ENCODE measurements at places on chromosomes 11 and 22. TPM values are rescaled to one million over a fixed set of nuclear protein-coding genes. Genes with fewer than 3 reads are reported as not detected.

DNA sequence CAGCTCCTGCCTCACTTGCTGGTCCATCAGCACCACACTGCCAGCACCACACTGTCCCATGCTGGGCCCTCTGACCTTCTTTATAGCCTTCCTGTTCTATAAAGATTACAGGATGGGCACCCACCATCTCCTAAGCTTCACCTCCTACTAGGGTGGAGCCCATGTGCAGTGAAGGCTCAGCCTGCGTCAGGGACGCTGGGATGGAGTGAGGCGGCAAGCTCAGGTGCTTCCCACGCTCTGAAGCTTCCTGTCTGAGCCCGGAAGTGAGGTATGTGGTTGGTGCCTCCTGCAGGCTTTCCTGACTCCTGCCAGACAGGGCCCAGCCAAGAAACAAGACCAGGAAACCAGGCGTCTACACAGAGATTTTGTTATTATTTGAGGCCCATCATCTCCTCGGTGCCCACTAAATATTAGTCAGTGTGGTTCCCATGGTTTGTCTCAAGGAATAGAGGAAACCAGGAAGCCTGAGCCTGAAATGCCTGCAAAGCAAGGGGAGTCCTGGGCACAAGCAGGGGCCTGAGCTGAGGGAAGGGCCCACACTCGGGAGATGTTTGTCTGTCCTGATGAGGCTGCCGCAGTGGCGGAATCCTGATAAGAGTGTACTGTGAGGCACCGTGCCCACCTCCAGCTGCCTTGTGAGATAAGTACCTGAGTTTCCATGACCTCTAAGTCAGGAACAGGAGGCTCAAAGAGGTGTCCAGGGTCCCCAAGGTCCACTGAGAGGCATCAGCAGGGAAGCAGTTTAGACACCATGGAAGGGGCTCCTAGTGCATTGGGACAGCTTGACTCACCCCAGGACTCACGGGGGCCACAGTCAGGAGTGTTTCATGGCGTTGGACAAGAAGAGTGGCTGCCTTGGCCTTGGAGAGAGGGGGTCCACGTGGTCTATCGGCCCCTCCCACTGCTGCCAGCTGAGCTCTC, 22.0 kb downstream of the RSPH14 start:
- no peak for DNase-seq

Gene HMOX1
- total RNA-seq: 49.8 TPM

- no peak for DNase-seq
Observed at GRCh38 chr11:64928957-64929356, 4.5 kb downstream of the PPP2R5B start.

Gene UCP3
- total RNA-seq: 0.07 TPM

- DNase-seq: no peak
Observed at GRCh38 chr11:65279741-65280440, 18.1 kb downstream of the POLA2 start.

GRCh38 chr11:44949160-44950030, 1.3 kb downstream of the TP53I11 start:
- DNase-seq: no peak

Gene ASPHD2
- total RNA-seq: 0.77 TPM

DNA sequence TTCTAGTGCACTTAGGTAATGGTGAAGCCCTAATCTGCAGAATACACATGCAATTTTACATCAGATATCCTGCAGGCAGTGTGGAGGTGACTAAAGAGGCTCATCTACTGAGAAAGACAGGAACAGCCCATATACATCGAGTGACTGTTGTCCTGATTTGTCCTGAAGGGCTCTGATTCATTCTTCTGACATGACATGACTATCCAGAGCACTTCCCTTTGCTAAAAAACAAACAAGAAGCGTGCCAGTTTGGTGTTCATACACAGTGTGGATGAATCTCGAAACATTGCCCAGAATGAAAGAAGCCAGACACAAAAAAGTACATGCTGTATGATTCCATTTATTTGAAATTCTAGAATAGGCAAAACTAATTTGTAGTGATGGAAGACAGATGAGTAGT, 48.0 kb upstream of the AMPD3 start:
- peak; percentile 32 for DNase-seq

Gene KCNK4
- not detected for total RNA-seq

Gene TRPC6
- 9.6 TPM for total RNA-seq

GRCh38 chr11:57335023-57335342, 709 bp downstream of the SSRP1 start:
- no peak for DNase-seq

- no peak for DNase-seq
Observed at GRCh38 chr11:2709429-2709828, 9.6 kb upstream of the KCNQ1OT1 start.

DNA sequence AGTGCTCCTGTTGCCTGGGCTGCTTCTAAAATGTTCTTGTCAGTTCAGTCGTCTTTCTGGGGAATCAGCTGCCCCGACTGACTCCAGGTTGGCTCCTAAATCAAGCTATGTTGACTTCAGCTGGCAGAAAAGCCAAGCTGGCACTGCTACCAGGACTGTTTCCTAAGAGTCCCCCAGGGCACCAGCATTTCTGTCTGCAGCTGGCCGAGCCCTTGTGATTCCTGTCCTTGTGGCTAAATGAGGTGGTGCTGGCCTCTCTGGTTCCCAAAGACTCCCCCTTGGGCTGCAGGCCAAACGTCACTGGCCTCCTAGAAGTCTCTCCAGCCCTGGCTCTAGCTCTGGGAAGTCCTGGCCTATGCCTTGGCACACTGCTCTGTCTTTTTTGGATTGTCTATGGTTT, 31.1 kb downstream of the GRAMD1B start:
- DNase-seq: no peak

GRCh38 chr11:129828301-129828836, 12.7 kb downstream of the TMEM45B start:
- DNase-seq: no peak

Gene OR4D5
- not detected for total RNA-seq

DNA sequence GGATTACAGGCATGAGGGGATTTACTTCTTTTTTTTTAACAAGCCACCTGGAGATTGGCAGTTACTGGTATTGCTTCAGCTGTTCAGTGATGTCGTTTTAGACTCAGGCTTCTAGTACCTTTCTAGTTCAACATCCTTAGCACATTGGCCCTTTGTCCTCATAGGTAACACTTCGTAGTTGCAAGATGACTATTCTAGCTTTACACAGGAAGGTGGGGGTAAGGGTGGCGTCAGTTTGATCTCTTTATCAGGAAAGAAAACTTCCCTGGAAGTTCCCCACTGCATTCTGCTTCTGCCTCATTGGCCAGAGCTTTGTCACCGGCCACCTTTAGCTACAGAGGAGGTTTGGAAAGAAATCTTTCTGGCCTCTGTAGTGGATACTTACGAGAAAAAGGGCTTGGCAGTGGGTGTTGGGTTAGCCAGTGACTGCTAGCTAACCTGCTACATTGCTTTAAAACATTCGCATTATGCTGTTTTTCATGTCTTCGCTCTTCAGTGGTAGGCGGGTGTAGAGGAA, 40.7 kb downstream of the SFI1 start:
- DNase-seq: no peak

DNA sequence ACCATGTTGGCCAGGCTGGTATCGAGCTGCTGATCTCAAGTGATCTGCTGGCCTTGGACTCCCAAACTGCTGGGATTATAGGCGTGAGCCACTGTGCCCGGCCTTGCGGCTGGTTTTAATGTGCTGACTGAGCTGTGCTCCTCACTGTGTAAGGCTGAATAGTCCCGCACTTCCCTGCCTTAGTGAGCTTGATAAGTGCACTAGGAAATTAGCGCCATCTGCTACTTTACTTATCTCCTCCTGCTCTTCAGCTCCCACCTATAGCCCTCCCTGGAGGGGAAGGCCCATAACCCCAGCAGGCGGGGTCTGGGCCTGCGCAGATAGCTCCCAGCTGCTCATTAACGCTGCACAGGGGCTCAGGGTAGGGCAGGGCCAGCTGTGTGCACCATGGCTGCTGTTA, 49.4 kb downstream of the CLMP start:
- no peak for DNase-seq

DNA sequence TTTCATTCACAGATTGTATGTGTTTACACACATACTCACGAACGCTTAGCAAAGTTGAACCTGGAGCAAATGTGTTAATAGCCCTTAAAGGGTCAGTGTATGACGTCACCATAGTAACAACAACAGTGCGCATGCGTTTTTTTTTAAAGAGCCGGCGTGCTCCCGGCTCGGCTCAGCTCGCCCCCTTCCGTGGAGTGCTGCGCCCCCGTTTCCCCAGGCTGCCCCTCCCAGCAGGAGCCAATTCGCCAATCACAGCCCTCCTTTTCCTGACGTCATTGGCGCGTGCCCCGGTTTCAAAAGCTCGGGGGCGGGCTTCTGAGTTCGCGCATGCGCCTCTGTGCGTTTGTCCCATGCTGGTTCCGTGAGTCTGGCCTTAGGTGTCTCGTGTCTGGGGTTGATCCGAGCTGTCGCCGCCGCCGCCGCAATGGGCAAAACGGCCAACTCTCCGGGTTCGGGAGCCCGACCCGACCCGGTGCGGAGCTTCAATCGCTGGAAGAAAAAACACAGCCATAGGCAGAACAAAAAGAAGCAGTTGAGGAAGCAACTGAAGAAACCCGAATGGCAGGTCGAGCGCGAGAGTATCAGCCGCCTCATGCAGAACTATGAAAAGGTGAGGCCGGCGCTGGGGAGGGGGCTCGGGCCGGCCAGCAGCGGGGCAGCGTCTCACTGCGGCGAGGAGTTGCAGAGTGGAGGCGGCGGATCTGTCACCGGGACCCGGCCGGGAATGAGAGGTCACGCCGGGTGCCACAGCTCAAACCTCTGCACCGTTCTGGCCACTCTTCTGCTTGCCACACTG, at the start of gene DDX10:
Gene DDX10, plus strand, starts transcription at position 340 of the 796 bp plus-strand sequence. Its CDS starts 85 bp downstream, at position 425.
- peak; percentile 96 for DNase-seq

Gene RAB39A
- not detected for total RNA-seq

- DNase-seq: peak; percentile 43
Observed at GRCh38 chr22:30920407-30920806, 48.2 kb downstream of the MORC2 start.

Gene MOV10L1
- total RNA-seq: 0.07 TPM

GRCh38 chr11:76568139-76568538, 102.4 kb downstream of the LRRC32 start:
- no peak for DNase-seq

Gene MS4A6E
- total RNA-seq: not detected

DNA sequence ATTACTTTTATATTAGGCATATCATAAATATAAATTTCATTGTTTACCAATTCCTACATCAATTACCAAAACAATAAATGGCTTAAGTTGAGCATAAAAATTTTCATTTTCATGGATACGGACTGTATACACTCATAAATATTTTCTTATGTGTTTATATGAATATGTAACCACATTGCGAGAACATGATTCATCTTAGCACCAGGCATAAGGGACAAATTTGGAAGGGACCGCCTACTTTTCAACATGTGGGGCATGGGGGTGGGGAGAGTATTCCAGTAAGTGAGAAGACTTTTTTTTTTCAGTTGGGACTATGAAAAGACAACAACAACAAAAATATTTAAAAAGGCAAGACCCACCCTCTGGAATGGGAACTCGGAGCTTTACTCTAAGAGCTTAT, 296.1 kb downstream of the RAB38 start:
- DNase-seq: no peak

DNA sequence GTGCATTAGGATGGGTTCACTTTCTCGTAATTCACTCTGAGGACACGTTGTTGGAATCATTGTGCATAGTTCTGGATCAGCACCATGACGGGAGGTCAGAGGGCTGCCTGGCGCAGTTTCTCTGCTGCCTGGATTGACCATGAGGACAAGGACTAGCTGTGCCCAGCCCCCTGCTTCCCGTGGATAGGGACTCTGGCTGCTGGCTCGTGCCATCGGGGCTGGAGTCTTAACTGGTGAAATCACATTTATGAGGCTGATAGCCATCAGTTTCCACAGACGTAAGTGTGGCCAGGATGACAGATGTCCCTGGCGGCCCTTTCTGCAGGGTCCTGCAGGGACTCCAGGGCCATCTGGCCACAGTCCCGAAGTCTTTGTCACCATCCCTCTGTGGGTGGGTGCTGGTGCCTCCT, 24.1 kb upstream of the GRAMD4 start:
- no peak for DNase-seq

DNA sequence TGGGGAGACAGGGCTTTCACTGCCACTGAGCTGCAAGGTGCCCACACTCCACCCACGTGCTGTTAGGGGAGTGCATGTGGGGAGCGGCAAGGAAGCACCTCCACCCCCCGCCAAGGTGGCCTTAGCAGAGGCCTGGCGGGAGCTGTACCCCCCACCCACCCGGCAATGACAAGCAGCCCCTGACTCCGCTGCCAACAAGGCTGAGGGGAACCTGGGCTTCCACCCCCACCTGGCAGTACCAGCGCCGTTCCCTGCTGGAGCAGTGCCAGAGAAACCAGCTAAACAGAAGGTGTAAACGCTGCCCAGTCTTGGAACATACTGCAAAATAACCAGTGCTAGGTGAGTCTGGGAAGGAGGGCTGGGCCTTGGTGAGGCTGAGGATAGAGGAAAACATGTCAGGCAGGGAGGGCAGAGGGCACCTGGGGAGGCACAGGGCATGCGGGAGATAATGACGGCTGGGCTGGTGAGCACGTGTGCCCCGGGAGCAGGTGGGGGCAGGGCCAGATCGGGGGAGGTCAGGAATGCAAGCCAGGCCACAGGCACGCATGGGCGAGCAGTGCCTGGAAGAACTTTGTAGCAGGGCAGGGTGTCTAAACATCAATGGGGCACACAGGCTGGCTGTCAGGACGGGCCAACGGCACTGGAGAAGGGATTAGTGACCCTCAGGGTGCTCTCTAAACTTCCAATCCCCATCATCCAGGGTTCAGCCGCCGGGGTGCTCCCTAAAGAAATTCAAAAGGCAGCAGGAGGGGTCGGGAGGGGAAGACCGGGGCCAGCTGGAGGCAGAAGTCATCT, 6.6 kb downstream of the CERK start:
- no peak for DNase-seq

Measured in NCI-H460 (cell line).